Astrocyte of the spinal cord (primary cell): ENCODE measurements at places on chromosomes 16 and 17.

DNA sequence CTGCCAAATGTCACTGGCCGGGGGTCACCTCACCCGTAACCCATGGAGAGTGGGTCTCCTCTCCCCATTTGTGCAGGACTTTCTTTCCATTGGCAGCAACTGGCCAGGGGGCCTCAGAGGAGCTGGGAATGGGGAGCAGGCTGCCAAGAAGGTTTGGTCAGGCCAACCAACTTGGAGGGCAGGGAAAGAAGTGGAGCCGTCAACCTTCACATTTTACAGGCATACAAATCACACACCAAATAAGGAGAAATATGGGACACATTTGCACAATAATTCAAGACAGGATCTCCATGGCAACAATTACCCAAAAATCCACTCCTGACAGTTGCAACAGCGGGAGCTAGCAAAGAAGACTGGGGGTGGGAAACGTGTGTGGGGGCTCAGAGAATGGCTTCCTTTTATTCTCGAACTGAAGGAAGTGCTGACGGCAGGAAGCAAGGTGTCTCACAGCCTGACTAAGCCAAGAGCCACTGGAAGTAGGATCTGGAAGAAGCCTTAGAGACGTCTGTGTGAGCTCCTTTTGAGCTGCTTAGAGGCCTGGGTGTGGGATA, 20.9 kb downstream of the RPRML start:
- DNase-seq: no peak

DNA sequence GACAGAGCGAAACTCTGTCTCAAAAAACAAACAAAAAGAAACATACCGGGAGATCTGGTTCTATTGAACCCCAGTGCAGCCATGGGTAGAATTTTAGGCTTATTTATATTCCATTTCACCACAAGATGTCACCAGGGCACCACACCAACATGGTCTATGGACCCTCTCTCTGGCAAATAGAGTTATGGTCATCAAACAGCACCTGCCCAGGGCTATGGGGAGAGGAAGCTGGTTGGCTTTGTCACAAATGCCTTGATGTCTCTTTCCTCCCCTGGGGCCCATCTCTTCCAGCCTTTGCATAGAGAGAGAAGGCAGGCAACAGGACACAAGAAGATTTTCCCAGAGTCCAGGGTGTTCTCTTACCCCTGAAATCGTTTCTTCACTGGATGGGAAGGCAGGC, 128.4 kb downstream of the WWOX start:
- DNase-seq: no peak

GRCh38 chr16:21071741-21072140, 78.9 kb downstream of the DNAH3 start:
- DNase-seq: no peak

GRCh38 chr17:59842901-59843652, 49.7 kb downstream of the TUBD1 start:
- peak; percentile 98 for DNase-seq

DNA sequence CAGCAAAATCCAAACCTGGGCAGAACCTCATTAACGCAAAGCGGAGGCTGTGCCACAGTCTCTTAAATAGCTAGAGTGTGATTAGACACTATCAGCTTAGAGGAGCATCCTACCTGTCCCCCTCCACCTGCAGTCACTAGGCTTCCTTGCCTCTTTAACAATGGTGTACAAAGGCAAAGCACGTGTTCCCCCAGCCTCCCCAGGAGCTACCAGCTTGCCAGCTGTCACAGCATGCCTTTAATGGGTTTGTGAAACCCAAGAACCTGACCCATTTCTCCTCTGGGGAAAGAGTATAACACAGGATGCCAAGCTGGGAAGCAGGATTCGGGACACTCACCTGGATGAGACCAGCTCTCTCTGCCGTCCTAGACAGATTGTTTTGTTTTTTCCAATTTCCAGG, 37.2 kb upstream of the TBX2 start:
- no peak for DNase-seq

DNA sequence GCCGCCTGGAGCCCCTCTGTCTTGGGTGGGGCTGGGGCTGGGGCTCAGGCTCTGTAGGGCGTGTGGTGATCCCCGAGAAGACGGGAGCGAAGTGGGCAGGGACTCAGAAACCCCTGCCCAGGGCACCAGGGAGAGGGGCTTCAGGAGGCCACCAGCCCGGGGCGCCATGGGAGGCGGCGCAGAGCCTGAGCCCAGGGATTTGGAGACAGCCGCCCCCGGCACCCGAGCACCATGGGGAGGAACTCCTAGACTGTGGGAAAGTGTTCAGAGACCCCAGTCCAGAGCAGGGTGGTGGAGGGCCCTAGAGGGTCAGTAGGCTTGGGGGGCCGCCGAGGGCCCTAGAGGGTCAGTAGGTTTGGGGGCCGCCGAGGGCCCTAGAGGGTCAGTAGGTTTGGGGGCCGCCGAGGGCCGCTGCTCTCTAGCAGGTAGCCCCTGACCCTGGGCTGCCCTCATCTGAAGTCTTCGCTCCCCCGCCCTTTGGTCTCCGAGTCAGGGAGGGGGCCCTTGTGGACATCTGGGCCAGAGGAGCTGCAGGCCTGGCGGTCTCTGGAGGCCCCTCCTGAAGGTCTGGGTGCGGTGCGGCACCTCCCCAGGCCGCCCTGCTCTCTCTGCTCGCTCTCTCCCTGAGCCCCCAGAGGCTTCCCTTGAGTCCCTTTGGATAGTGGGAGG, 734 bp downstream of the ARHGDIG start:
- no peak for DNase-seq

GRCh38 chr16:36336-36984, 16.9 kb downstream of the POLR3K start:
- DNase-seq: no peak

GRCh38 chr16:7344830-7345780, 12.5 kb downstream of the RBFOX1 start:
- DNase-seq: no peak

GRCh38 chr16:11084876-11085485, 140.6 kb downstream of the CLEC16A start:
- peak; percentile 38 for DNase-seq

DNA sequence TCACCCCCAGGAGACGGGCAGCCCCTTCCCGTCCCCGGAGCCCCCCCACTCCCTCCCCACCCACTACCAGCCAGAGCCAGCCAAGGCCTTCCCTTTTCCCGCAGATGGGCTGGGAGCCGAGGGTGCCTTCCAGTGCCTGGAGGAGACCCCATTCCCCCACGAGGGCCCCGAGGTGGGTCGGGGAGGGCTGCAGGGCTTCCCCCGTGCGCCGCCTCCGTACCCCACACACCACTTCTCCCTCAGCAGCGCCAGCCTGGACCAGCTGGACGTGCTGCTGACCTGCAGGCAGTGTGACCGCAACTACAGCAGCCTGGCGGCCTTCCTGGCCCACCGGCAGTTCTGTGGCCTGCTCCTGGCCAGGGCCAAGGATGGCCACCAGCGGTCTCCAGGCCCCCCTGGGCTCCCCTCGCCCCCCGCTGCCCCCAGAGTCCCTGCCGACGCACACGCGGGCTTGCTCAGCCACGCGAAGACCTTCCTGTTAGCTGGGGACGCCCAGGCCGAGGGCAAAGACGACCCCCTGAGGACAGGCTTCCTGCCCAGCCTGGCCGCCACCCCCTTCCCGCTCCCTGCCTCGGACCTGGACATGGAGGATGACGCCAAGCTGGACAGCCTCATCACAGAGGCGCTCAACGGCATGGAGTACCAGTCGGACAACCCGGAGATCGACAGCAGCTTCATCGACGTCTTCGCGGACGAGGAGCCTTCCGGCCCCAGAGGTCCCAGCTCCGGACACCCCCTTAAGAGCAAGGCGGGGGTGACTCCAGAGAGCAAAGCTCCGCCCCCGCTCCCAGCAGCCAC, 23.5 kb upstream of the ZFPM1 start:
- DNase-seq: no peak
